Lower lobe of right lung (tissue), 2 donors: ENCODE measurements at places on chromosomes 5 and 9.
A peak's percentile ranks its signal among the peaks of the same experiment; 100 is the strongest.

GRCh38 chr5:79591326-79591725 is 20.9 kb upstream of the TENT2 start:
- no peak for DNase-seq

DNA sequence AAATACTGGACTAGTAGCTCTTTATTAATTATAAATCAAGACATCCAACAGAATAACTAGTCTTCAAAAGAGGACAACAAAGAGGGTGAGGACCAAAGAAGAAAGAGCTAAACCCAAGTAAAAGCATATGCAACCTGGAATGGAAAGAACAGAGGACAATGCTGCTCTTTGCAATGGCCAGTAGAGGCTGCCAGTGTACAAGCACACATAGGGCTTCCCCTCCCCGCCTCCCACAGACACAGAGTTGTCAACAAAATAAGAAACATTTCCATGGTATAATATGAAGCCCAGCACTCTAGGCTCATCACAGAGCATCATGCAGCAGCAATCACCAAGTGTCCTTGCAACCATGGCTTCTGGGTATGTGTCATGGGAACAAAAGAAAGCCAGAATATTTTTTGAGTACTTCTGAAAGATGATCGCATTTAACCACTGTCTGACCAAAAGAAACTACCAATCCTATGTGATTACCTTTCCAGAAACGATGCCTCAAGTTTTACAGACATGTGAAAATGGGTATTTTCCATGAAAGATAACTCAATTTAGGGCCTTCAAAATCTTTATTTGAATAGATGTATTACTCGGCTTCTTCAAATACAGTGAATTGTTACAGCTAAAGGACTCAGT is 58.1 kb downstream of the RFX3 start:
- DNase-seq: peak; percentile 61

DNA sequence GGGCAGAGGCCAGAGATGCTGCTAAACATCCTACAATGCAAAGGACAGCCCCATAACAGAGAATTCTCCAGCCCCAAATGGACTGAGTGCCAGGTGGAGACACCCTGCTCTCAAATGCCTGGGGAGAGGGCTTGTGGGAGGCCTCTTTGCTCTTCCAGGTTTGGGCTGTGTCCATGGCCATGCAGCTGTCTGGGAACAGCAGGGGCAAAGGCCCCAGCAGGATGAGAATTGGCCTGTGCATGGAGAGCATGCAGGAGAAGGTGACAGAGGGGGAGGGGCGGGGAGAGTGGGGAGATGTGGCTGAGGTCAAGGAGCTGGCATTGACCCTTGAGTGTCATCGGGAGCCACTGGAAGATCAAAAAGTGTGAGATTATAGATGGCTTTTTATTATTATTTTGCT is 111.5 kb upstream of the ERCC6L2 start:
- DNase-seq: no peak

DNA sequence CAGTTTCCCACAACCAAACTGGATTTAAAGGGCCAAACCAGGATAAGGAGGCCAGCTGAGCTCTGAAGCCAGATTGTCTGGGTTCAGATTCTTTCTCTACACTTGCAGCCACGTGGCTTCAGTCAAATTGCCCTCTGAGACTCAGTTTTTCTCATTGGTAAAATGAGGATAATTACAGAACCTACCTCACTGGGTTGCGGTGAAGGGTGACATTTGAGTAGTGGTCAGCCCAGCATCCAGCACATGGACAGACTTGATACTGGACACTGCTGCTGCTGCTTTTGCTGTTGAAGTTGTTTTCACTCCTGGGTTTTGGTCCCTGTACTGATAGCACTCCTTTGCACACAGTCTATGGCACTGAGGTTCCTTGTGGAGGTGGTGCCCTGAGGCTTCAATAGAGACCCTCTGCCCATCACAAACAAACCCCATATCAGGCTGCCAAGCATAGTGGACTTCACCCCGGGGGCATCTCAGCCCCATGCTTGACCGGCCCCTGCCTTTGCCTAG is 25.7 kb upstream of the CDKN2AIPNL start:
- DNase-seq: no peak

DNA sequence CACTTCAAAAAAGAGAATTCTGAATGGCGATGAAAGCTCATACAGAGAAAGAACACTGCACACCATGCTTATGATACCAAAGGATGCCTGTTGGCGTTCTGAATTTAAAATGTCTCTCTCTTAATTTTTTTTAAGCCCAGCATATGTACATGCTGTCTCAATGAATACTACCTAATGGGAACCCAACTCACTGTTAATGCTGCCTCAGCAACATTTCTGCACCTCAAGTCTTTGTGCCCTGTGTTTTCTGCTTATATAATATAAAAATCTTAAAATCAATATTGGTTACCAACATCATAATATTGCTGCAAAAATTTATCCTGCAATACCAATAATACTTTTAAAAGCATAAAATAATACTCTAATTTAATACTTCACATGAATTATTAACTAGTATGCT is 44.1 kb upstream of the POU5F2 start:
- no peak for DNase-seq

GRCh38 chr9:35566417-35566816 is 38.6 kb upstream of the TESK1 start:
- no peak for DNase-seq

- DNase-seq: no peak
Measured at GRCh38 chr5:80198399-80198798, 57.4 kb downstream of the SERINC5 start.

DNA sequence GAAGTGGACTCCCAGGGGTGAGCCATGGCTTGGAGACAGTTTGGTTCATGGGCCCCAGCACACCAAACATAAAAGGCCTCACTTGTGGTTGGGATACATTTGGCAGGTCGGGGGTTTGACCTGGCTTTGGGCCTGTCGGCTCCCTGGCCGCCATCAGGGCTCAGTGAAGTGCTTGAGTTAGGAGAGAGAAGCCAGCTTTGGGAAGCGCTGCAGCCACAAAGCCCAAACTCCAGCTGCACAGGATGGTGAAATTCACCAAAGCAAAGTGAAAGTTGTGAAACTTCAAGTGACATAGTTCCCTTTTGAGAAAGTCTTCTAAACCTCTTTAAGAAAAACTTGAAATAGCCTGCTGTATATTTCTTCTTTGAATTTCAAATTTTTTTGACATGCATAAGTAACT is 27.5 kb downstream of the SLC46A2 start:
- DNase-seq: peak; percentile 54

GRCh38 chr9:113482341-113482740 is 18.8 kb downstream of the RGS3 start:
- DNase-seq: no peak

DNA sequence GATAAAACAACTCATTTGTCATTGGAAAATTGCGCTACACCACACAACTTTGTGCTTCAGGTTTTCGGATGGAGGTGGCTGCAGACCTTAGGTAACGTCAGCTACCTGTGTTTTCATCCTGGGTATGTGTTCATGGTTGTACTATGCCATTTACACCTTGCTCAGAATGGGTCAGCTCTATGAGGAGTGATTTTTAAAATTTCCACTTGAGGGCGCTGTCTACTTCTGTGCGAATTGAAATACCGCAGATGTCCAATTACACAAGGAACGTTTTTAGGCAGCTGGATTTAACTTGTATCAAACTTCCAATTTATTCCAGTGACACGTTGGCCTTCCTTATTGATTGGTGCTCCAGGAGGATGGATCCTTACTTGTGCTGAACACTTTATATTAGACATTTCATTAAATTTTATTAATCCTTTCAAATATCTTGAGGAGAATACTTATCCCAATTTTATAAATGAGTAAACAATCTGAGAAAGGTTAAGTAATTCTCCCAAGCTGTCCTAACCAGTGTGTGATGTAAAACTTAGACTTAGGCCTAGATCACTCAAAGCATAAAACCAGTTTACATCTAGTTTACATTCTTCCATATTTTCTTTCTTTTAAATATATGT is 23.4 kb downstream of the DMRTA1 start:
- no peak for DNase-seq

GRCh38 chr5:141870871-141871270 is 7.3 kb downstream of the PCDH1 start:
- no peak for DNase-seq

GRCh38 chr5:136666970-136667620 is 301.8 kb upstream of the TRPC7 start:
- DNase-seq: no peak

- no peak for DNase-seq
Measured at GRCh38 chr9:129002992-129003391, 25.1 kb downstream of the SH3GLB2 start.

DNA sequence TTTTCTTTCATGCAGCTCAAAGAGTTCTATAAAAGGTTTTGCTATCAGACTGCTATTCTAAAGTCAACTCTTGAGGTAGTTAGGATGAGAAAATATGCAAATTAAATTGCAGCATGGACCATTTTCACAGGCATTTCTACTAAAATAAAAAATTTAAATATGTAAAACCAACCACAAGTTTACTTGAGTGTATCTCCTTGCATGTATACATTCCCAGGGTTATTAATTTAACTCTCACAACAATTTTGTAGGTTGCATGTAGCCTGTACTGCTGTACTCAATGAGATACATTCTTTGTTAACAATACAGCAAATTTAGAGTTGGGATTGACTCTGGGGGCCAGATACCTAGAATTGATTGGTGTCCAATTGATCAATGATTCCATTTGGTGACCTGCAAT is 265.8 kb downstream of the MED10 start:
- DNase-seq: no peak

DNA sequence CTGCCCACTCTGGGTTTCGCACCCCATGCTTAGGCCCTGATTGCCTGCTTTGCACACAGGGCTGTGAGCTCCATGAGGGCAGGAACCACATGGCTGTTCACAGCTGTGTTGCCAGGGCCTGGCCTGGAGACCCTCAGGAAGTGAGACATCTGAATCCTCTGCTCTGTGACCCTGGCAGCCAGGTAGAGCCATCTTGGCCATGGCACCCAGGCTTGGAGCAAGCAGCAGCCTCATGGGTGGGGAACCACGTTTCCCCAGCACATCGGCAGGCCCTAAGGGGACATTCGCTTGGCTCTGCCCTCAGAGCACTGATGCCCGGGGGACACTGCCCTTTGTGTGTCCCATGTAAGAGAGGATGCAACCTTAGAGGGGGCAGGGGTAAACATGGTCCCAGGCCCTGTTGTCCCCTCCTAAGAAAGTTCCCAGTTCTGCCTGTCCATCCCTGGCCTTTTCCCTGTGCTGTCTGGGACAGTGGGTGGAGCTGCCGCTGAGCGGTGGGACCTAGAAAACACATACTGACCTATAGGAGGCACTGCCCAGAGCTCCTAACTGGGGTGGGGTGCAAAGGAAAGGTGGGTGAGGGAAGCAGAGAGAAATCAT is 144.1 kb upstream of the IER5L start:
- no peak for DNase-seq

DNA sequence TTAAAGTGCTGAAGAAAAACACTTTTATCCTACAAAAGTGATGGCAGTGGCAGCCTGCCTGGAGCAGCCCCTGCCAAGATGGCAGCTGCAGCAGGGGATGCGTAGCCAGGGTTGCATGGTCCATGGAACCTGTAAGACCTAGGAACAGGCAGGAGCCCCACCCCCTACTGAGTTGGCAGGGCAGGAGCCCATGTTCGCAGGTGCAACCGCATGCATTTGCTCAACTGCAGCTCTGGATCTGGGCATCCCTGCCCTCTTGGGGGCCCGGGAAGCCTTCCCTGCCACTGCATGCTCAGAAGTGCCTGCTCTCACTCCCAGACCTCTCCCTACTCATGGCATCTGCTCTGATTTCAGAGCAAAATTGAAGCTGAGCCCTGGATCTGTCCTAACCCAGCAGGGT is 779.6 kb downstream of the CDH18 start:
- no peak for DNase-seq

GRCh38 chr5:178210686-178211085 is 6.4 kb downstream of the HNRNPAB start:
- DNase-seq: no peak

GRCh38 chr5:65243161-65243560 is 238.6 kb downstream of the ADAMTS6 start:
- DNase-seq: no peak

DNA sequence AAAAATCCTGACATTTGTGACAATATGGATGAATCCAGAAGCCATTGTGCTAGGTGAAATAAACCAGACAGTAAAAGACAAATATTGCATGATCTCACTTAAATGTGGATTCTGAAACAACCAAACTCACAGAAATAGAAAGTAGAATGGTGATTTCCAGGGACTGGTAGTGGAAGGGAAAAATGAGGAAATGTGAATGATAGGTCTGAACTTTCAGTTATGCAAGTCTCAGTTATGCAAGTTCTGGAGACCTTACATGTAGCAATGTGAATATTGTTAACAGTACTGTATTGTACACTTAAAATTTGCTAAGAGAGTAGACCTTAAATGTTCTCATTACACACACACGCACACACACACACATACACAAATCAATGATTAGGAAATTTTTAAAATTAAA is 84.9 kb downstream of the SLCO4C1 start:
- DNase-seq: no peak

DNA sequence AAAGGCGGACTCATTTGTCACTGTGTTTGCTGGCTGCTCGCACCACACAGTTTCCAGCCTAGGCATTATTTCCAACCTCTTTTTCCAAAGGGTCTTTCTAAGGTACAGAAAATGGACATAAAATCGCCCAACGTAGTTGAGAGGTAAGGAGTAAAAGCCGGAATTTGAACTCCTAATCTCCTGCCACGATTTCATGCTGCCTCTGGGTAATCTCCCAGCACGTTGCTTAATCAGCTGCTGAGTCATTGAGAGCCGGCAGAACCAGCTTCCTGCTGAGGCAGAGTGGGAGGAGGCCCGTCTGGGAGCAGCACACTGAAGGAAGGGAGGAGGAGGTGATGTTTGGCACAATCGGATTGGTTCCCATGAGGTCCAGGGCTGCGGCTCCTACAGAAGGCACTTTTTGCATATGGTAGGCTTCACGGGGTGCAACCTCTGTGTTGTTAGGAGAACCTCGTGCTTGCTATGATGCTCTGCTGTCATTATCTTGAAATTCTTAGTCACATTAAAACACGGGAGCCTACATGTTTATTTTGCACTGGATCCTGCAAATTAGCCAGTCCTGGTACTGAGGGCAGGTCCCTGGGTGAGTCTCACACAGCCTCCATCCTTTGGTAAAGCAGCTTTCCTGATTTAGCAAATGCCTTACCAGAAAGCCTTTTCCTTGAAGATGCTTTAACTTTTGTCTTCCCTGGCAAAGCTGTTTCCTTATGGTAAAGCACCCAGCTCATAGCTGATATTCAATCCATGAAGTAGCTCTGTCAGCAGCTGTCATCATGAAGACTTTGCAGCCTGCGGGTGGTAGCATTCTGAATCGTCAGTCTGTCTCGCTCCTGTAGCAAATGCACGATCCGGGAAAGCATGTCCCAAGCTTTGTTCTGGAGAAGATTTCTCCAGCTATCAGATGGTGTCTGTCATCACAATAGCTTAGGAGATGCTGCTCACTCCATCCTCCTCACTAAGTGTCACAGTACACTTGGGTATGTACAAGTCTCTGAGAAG is 191.6 kb upstream of the MSX2 start:
- peak; percentile 85 for DNase-seq

DNA sequence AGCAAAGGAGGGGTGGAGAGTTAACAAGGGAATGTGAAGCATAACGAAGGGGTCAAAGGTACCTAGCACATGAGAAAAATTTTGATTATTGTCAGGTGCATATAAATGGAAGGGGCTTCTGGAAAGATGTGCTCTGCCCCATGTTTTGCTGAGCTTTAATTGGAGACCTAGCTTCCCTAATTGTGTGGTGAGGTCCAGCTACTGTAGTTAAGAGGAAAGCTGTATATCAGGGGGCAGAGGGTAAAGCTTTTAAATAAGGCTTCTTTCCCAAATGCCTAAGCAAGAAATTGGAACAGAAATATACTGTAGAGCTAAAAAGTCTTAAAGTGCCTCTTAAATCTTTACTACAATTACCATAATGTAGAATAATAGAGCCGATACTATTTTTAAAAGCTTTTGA is 267.2 kb downstream of the MAT2B start:
- DNase-seq: no peak

GRCh38 chr5:133147815-133148567 is 96.2 kb downstream of the HSPA4 start:
- DNase-seq: no peak
